ENCODE measurements at places on chromosomes 6 and 20.

DNA sequence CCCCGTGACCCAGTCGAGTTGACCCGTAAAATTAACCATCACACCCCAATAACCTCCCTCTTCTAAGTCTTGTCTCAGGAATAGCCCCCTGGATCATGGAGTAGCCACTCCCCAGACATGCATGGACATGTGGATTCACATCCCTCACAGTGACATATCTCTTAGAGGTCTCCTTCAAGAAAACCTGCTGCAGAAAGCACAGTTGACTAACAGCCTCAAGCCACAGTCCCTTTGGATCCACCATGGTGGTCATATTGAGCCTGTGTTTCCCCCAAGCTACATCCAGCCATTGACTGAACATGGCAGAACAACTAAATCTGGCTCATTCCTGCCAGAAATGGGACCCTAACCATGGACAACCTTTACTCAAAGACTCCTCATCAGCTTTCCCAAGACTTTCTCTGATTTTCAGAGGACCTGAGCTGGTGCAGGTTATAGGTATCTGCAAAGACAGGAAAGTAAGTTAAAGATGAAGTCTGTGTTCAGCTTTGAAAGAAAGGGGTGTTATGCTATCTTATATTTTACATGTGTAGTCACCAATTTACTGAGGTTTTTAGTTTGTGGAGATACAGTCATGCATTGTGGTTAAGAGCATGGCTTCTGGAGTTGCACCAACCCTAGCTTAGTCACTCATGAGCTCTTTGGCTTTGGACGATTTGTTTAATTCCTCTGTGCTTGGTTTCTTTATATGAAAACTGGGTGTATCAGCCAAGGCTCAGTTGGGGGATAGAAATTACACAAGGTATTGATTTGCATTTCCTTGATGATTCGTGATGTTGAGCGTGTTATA lies 219.1 kb downstream of the MYLK4 start:
- DNase-seq: peak; percentile 78

GRCh38 chr6:97304701-97305100 lies 21.7 kb upstream of the MMS22L start:
- DNase-seq: no peak

- peak; percentile 50 for DNase-seq
Measured at GRCh38 chr6:136031982-136032381, 180.5 kb downstream of the PDE7B start.

DNA sequence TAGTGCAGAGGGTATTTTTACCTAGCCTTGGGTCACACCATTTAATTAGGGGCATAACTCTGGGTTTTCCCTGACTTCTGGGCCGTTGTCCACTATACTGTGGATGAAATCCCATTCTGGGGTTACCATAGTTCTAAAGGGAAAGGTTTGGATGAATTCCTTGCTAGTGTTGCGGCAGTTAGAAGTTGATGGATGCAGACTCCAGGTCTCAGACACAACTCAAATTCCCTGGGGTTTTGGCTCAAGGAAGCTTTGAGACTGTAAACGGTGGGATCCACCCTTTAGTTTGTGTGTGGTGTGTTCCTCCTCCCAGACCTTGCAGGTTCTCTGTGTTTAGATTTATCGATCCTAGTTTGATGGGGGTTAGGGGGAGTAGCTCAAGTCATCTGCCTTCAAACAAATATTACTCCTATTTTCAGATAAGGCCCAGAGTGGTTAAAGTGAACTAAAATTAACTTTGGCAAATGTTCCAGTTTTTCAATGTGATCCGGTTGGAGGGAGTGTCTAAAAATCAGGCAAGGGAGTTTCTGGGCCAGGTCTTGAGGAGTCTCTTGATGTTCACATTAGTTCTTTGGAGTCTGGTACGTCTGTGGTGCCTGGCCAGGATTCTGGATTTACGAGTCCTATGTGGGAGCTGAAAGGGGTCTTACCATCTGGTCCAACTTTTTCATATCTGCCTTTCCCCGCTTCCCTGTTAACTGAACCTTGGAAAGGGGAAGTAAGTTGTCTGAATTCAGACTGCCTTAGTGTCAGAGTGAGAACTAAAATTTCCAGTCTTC lies 1.5 kb downstream of the RALY start:
- peak; percentile 15 for DNase-seq

- no peak for DNase-seq
Measured at GRCh38 chr6:156808287-156808686, 31.1 kb downstream of the ARID1B start.

GRCh38 chr20:19492116-19492515 lies 265.9 kb upstream of the RIN2 start:
- DNase-seq: peak; percentile 27

DNA sequence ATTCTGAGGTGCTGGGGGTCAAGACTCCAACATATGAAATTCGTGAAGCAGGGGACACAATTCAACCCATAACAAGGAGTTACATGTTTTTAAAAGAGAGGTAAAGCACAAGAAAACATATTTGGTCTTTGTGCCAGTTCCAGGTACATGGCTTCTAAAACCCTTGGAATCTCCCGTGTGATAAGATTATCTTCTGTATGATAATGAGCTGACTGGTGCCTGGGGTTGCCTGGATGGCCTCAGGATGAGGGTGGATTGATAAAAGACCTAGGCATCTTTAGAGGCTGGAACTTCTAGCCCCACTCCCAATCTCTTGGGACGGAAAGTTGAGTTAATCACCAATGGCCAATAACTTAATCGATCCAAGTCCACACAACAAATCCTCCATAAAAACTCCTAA lies 87.0 kb downstream of the FAM217A start:
- no peak for DNase-seq

DNA sequence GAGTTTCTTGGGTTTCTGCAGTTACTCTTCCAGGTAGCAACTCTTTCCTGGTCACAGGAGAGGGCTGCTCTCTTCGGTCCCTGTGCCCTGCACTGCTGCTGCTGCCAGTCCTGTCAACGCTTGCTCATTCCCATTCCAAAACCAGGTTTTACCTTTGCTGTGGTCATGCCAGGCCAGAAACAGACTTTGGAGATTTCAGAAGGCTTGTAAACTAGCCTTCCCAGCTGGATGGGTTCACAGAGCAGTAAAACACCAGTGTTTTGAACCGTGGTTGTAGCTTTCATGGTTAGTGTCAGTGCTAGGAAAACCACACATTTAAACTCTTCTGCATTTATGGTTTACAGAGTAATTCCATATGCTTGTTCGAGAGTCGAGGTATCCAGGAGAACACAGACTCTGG lies 16.2 kb downstream of the ARFGEF2 start:
- DNase-seq: no peak

DNA sequence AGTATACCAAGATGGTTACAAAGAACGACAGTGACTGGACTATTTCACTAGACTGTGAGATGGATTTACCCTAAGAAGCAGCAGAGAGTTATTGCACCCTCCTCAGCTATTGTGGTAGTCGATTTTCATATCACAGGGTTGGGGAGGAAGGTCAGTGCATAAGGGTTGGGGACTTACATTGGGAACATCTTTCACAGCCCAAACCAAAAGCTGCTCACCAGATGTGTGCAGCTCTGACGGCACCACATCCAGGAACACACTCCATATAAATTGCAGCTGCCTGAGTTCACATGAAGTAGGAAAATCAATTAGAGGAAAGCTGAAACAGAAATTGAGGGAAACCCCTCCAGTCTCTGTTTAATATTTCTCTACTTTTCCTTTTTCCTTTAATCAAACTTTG lies 470.5 kb upstream of the NRSN1 start:
- DNase-seq: no peak

GRCh38 chr20:9374072-9374471 lies 140.3 kb upstream of the LAMP5 start:
- DNase-seq: no peak

DNA sequence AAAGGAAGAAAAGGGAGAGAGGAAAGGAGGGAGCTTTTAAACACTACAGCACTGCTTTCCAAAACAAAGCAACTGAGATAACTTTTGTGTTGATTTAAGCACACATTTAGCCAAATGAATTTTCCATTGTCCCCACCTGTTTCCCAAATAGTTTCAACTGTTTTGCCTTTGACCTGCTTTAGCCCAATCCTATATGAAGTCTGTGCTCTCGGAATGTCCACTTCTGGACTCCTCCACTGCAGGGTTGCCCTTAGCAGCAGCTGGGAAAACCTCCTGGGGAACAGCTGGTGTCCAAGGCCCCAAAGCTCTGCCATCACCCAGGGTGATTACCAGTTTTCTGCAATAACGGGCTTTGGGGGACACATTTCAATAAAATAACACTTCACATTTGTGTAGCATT lies 44.9 kb upstream of the PKHD1 start:
- DNase-seq: no peak

- DNase-seq: peak; percentile 23
Measured at GRCh38 chr6:157025437-157025836, 248.3 kb downstream of the ARID1B start.

- no peak for DNase-seq
Measured at GRCh38 chr6:134105940-134106339, 53.5 kb upstream of the SLC2A12 start.

- DNase-seq: no peak
Measured at GRCh38 chr20:24608926-24609667, 139.7 kb downstream of the SYNDIG1 start.

GRCh38 chr6:52310932-52311331 lies 26.4 kb upstream of the MCM3 start:
- no peak for DNase-seq

- DNase-seq: no peak
Measured at GRCh38 chr6:138945354-138945753, 42.7 kb downstream of the REPS1 start.

GRCh38 chr20:60221593-60221992 lies 263.4 kb downstream of the CDH26 start:
- no peak for DNase-seq

- DNase-seq: no peak
Measured at GRCh38 chr6:79313254-79313653, 78.8 kb upstream of the HMGN3 start.

DNA sequence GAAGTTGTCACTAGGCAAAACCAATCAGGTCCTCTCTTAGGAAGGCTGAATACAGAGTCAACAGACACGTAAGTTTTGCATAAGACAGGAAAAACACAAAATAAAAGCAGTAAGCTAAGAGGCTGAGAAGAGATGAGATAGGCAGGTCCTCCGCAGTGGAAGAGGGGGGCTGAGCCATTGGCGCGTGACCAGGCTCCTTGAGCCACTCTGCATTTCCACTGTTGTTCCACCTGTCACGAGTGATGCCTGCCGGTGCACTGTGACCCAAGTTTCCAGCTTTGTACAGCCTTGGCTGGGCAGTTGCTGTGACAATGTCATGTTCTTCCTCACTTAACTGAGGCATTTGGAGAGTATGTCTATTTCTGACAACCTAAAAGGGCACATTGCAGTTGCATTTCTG lies 58.6 kb downstream of the NUDT3 start:
- no peak for DNase-seq

DNA sequence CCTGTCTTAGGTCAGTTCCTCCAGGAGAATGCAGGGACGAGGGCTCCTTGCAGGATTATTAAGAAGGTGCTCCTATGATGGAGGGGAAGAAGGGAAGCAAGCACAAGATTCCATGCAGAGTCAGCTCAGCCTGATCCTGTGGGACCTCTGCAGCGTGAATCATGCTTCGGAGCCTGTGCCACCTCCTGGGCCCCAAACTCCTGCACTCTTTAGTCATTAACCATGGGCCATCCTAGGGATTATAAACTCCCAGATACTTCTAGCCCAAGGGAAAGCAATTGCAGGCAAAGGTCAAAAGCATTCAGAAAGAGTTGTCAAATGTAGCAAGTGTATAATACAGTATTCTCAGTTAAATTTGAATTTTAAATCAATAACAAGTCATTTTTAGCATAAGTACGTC lies 208.7 kb upstream of the PMEPA1 start:
- DNase-seq: no peak

DNA sequence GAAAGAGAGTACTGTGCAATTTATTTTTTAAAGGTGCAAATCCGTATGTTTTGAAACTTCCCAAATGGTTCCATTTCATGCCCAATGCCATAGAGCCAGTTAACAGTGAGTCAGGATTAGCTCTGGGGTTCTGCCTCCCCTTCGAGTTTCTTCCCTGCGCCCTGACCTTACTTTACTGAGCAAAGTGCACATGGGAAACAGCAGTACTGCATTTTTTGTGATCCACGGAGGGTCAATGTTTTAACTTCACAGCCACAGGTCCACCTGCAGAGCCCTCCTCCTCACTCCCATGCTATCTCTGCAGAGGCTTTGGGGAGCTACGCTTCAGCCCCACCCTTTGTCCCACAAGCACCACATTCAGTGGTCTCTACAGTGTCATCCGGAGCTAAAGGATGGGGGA lies 44.0 kb upstream of the CNKSR3 start:
- no peak for DNase-seq

- DNase-seq: no peak
Measured at GRCh38 chr6:106538145-106538544, 91.2 kb downstream of the RTN4IP1 start.
